ENCODE measurements at places on chromosomes 11 and 22.

DNA sequence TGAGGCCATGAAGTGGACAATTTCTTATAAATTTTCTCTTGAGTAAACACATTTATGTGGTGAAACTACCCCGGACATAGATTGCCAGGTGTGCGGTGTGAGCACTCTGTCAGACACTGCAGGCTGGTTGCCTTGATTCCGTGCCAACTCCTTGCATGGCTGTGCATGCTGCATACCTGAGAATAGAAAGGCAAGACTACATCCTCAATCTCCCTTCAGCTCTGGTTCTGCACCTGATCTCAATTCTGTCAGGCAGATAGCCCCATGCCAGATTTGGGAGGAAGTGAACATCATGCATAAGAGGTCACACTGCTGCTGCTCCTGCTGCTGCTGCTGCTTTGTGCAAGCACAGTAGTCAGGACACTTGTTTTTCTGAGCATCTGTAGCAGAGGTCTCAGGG is 42.5 kb upstream of the DEUP1 start:
- DNase-seq, result no peak

DNA sequence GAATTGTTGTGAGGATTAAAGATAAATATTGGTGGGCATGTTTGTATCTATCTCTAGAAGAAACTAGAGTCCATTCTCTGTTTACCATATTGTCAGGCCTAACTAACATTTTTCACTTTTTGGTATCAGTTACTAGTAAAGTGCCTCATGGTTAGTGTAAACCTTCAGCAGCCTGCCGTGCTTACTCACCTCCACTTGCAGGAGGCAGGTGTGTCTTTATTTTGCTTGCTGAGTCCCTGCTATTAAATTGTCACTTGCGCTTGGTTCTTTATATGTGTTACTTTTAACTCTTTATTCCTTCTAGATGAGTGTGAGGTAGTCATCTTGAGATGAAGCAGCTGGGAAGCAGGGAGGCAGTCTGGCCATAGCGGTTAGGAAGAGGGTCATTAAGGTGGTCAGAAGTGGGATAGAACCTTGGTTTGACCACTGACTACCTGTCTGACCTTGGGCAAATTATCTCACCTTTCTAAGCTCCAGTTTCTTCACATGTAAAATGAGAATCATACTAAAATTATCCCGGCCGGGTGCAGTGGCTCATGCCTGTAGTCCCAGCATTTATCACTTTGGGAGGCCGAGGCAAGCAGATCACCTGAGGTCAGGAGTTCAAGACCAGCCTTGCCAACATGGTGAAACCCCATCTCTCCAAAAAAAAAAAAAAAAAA is 21.2 kb downstream of the PPP6R3 start:
- DNase-seq, result no peak

GRCh38 chr11:123829745-123830144 is 23.6 kb upstream of the OR6M1 start:
- no peak for DNase-seq

DNA sequence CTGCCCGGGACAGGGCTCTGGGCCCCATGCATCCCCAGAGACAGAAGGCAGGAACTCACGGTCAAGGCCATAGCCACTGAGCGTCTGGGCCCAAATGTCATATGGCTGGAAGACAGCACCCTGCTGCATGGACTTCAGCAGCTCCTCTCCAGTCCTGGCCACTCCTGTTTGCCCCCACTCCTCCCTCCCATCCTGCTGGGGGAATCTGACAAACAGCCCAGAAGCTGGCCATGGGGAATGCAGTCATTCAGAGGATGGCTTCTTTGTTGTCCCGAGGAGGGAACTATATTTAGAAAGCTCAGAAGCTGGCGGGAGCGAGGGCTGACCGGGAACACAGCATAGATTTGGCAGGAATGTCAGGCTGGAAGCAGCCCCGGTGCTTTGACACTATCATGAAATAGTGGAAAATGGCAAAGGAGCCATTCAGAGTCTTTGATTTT is 35.0 kb downstream of the DKK3 start:
- no peak for DNase-seq

GRCh38 chr11:8719211-8719649 is 36.6 kb downstream of the RPL27A start:
- DNase-seq, result no peak

- peak; percentile 45 for DNase-seq
These were observed 43.7 kb downstream of the MED15 start for GRCh38 chr22:20550851-20551744.

DNA sequence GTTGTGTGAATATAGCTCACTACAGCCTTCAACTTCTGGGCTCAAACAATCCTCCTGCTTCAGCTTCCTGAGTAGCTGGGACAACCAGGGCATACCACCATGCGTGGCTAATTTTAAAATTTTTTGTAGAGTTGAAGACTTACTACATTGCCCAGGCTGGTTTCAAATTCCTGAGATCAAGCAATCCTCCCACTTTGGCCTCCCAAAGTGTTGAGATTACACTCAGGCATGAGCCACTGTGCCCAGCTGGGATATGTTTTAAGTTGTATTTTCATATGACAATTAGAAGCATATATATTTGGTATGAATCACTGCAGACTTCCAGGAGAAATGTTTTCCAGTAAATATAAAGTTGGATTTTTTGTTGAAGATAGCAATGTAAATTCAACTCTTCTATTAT is 15.4 kb downstream of the DDX10 start:
- no peak for DNase-seq
